Stimulated activated CD4-positive, alpha-beta T cell treated with anti-CD3 and anti-CD28 coated beads, Interleukin-1b, Interleukin-23, amount 100 ng/mL, for 4 hours (primary cell): ENCODE measurements at places on chromosomes 5 and 9.

DNA sequence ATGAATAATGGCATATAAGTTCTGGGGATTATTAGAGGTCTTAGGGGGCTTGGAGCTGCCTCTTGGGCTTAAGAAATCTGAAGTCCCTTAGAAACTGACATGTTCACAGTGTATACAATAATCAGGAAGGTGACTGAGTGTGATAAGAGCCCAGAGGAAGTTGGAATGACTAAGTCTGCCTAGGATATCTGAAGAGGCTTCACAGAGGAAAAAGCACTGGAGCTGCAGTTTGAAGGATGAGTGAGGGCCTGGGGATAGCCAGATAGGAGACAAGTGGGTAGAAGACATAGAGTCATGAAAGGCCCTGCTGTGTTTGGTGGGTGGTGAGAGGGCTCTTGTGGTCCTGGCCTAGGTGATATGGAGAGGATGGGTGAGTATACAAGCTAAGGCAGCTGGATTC is 8.8 kb downstream of the NEUROG1 start:
- DNase-seq, result no peak

- no peak for DNase-seq
Measured at GRCh38 chr5:136560126-136560525, 194.8 kb upstream of the TRPC7 start.

DNA sequence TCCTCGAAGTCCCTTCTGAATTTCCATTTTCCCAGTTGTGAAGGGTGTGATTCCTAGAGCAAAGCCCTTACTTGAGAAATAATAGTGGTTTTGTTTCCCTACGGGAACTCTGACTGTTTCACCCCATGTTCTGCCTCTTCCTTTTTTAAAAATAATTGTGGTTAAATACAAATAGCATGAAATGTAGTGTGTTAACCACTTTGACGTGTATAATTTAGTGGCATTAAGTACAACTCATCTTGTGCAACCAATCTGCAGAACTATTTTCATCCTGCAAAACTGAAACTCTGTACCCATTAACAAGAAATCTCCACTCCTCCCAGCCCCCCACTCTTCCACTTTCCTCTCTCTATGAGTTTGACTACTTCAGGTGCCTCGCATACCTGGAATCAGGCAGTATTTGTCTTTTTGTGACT is 35.6 kb upstream of the HAND1 start:
- DNase-seq, result no peak

GRCh38 chr9:16120231-16120641 is 567.4 kb downstream of the CCDC171 start:
- no peak for DNase-seq

DNA sequence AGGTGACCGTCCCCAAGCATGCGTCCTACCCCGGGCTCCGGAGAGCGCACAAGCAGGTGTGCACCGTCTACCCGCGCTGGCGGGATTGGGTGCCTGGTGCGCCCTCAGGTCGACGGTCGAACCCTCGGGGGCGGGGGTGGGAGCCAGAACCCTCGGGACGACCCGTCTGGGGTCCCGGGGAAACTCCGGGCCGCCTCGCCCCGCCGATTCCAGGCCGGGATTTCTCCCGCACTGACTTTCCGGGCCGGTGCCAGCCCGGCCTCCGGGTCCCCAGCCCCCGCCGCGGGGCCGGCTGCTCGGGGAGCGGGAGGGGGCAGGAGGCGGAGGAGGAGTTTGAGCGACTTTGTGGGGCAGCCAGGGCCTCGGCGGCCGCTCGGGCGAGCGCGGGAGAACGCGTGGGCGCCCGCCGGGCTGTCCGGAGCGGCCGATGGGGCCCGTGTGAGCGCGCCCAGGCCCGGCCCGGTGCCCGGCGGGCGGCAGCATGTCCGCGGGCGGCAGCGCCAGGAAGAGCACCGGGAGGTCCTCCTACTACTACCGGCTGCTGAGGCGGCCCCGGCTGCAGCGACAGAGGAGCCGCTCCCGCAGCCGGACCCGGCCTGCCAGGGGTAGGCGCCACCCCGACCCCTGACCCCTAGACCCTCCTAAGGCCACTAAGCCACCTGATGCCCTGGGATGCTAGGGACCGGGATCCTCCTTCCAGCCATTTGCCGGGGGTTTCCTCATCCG is at the start of gene DAB2IP:
TSS of gene DAB2IP (plus strand) at position 340 of the 726 bp plus-strand sequence. CDS start at position 482, 142 bp downstream.
- no peak for DNase-seq

DNA sequence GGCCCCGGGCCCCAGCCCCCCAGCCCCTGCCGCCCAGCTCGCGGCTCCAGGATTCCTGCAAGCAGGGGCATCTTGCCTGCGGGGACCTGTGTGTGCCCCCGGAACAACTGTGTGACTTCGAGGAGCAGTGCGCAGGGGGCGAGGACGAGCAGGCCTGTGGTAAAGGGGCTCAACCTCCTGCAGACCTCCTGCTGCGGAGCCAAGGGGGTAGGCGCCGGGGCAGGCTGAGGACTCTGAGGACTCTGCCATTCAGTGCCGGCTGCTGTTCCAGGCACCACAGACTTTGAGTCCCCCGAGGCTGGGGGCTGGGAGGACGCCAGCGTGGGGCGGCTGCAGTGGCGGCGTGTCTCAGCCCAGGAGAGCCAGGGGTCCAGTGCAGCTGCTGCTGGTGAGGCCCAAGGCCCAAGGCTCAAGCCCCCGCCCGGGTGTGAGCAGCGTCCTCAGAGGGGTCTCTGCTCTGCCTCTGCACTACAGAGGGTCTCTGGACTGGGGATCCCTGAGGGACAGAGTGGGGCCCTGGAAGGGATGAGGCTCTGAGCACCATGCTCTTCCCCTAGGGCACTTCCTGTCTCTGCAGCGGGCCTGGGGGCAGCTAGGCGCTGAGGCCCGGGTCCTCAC is 3.4 kb downstream of the MAMDC4 start:
- DNase-seq, result no peak

DNA sequence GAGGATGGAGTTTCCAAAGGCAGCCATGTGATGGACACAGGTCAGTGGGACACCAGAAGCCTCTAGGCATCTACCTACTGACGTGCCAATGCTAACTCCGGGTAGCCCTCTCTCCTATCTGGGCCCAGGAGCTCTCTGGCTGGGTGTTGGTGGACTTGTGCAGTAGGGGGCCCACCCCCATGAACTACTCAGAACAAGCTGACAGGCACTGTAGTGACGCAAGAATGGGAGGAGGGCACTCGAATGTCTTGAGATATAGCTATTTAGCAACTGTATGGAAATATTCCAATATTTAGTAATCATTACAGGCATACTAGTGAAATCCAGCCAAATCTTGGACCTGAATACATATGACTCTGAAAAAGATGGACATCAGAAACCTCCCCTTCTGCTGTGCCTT is 5.7 kb upstream of the DOCK2 start:
- DNase-seq, result no peak

DNA sequence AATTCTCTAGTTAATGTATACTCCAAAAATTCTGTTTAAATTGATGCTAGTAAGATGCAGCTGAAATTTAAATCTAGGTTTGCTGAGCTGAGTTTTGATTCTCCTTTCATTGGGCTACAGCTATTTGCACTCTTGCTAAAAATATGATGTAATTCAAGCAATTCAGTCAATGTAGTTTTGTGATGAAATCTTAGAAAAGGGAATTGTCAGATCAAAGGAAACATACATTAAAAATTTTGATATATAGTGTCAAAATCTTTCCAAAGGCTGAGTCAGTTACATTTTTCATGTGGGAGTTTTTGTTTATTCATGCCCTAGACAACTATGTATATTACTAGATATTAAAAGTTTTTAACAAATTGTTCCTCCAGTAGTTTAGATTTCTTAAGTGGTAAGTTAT is 334.9 kb upstream of the DAB2 start:
- no peak for DNase-seq
